ENCODE measurements at places on chromosomes 6 and 20. TPM values are rescaled to one million over a fixed set of nuclear protein-coding genes. Genes with fewer than 3 reads are reported as not detected.

MYLIP gene
- 20.1 TPM for total RNA-seq

PHACTR3 gene
- total RNA-seq, result 27.9 TPM

LY6G5C gene
- total RNA-seq, result 0.40 TPM

CDK19 gene
- total RNA-seq, result 31.3 TPM

TCF19 gene
- total RNA-seq, result 18.7 TPM

GRCh38 chr20:51366155-51366886, 176.2 kb downstream of the NFATC2 start:
- DNase-seq, result no peak

DNA sequence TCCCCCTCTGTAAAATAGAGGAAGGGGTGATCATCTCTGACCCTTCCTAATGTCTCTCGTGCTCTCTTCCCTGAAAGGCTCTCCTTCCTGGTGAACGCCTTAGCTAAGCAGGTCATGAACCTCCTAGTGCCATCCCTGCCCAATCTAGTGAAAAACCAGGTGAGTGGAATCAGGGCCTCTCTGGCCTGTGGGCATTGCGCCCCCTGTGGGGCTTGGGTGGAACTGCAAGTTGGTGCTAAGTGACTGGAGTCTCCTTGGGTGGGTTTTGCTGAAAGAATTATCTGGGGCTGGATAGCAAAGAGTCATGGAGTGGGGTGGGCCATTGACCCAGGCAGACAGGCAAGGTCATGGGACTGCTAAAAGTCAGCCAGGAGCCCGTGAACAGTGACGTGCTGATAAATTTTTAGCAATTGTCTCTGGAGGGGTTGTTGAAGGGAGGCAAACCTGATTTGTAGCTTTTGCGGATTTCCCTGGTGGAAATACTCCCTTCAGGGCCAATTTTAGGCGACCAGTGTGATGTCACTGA, 8.9 kb downstream of the BPIFB1 start:
- DNase-seq, result no peak

GRCh38 chr20:2655331-2656116, 3.1 kb downstream of the NOP56 start:
- DNase-seq, result no peak

DNA sequence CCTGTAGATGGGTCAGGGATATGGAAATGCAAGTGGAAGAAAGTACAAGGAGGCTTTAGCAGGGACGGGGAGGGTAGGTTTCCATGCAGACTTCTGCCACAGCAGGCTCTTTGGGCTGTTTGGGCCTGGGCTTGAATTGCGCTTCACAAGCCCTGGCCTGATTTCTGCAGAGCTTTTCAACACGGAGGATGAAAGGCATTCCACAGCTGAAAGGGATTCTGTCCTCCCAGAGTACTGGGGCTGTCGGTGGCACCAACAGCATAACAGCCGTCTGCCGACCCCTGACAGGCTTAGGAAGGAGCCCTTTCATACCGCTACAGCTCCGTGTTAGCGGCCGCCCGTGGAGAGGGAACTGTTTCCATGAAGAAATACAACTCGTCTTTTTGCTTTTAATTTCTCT, 22.9 kb upstream of the TBC1D7 start:
- DNase-seq, result peak; percentile 85
